SK-N-SH (cell line): ENCODE measurements at places on chromosomes 16 and 17. TPM values are rescaled to one million over a fixed set of nuclear protein-coding genes. Genes with fewer than 3 reads are reported as not detected.

- DNase-seq = peak; percentile 26
Measured at GRCh38 chr17:82973456-82974135, 105.8 kb upstream of the METRNL start.

DNA sequence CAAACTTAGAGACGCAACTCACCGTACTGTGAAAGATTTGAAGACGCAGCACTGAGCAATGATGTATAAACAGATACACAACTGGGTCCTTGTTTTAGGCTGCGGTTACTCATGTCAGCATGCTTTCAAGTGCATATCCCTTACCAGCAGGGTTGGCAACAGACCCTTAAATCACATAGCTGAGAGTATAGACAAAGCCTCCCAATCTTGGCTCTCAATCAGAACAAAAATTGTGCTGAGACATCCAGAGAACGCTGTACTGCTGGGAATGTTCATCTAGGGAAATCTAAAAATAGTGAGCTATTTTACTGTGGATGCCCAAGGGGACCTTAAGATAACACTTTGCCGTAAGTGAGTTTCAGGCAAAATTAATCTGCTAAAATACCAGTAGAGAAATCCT lies 84.4 kb upstream of the NUDT7 start:
- DNase-seq = no peak

GRCh38 chr17:46950997-46951621 lies 27.9 kb downstream of the RPRML start:
- no peak for DNase-seq

DNA sequence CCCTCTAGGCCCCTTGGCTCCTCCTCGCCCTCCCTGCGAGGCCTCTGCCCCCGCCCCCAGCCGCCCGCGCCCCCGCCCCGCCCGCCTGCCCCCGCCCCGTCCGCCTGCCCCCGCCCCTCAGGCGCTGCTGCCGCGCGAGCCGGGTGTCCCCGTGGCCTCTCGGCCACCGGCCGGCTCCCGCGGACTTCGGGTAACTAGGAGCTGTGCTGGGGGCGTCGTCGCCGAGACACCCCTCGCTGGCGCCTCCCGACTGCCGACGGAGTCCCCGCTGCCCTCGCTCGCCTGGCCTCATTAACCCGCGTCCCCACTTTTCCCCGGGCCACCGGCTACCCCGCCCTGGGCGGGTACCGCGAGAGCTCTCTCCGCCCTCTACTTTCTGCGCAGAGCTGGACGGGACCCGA lies at the start of gene TLCD1:
Gene TLCD1, minus strand, starts transcription at position 8 of the 401 bp plus-strand sequence. CDS start 136 bp downstream, outside the sequence.
- DNase-seq = peak; percentile 92

DNA sequence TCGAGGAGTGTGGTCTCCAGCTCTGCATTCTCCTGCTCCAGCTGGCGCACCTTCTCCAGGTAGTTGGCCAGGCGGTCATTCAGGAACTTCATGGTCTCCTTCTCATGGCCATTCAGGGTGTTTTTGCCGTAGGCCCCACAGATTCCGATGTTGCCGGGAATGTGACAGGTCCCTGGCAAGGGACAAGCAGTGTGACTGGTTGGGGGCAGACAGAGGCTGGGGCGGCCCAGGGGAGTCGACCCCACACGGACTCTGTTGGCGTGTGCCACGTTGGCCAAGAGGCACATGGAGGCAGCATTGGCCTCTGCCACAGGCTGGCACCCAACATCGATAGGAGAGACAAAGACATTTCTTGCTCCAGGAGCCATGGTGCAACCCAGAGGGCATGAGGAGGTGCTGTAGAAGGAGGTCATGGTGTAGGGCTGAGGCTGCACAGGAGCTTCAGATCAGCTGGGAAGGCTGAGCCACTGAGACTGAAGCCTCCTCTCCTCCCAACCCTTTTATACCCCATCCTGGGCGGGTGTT lies at the start of gene KRT37:
Gene KRT37, minus strand, starts transcription at position 475 of the 525 bp plus-strand sequence. Its CDS starts 62 bp downstream, at position 413.
- DNase-seq = no peak

GRCh38 chr17:78803186-78803845 lies 21.2 kb upstream of the CYTH1 start:
- DNase-seq = no peak

GRCh38 chr17:2780931-2781454 lies 15.2 kb upstream of the RAP1GAP2 start:
- no peak for DNase-seq

GRCh38 chr16:1098266-1098991 lies 2.4 kb upstream of the C1QTNF8 start:
- DNase-seq = no peak

- DNase-seq = no peak
Measured at GRCh38 chr16:27491894-27492587, 57.7 kb downstream of the GTF3C1 start.

- DNase-seq = no peak
Measured at GRCh38 chr17:65035704-65036103, 20.8 kb downstream of the GNA13 start.

- no peak for DNase-seq
Measured at GRCh38 chr17:17167356-17167755, 38.8 kb downstream of the PLD6 start.

GRCh38 chr16:50861451-50861850 lies 119.6 kb downstream of the CYLD start:
- no peak for DNase-seq

Gene ZNF23
- polyA plus RNA-seq = 6.5 and 7.3 TPM in 2 replicates

Gene CACNA1H
- not detected in 2 replicates for polyA plus RNA-seq
